ENCODE measurements at places on chromosomes 6 and 20.
A peak's percentile ranks its signal among the peaks of the same experiment; 100 is the strongest.

GRCh38 chr6:138426500-138427123 lies 22.6 kb downstream of the HEBP2 start:
- no peak for DNase-seq

DNA sequence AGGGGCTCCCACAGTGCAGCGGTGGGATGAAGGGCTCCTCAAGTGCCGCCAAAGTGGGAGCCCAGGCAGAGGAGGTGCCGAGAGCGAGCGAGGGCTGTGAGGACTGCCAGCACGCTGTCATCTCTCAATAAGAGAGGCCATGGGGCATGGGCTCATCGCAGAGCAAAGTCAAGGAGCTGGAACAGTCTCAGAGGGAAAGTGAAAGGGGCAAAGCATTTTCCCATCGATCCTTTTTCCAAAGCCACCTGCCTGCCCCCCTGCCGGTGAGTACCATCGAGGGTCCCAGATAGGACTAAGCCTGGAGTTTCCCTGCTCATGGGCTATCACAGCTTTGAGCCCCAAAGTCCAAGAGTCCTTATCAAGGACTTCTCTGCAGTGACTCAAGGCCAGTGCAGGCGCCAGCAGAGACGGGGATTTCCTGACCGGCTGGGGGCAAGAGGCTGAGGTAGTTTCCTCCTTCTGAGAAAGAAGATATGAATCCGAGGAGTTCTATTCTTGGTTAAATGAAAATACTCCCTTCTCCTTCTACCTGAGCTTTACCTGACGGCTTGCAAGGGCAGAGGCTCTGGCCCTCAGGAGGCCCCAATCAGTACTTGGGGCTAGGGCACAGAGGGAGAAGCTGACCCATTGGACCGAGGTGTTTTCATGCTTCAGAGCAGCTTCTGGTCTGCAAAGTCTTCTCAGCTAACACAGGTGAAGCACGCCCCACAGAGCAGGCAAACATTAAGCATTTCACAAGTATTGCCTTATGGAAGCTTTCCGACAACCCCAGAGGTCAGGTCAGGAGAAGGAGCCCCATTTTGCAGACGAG lies 22.6 kb downstream of the ETV7 start:
- no peak for DNase-seq

GRCh38 chr20:542777-543368 lies 717 bp downstream of the CSNK2A1 start:
- DNase-seq, result peak; percentile 14

GRCh38 chr6:79238919-79239318 lies 4.4 kb upstream of the HMGN3 start:
- no peak for DNase-seq

- DNase-seq, result peak; percentile 14
These were observed 39.8 kb downstream of the HIVEP1 start for GRCh38 chr6:12051861-12052368.

GRCh38 chr6:156949376-156949775 lies 172.2 kb downstream of the ARID1B start:
- DNase-seq, result no peak

DNA sequence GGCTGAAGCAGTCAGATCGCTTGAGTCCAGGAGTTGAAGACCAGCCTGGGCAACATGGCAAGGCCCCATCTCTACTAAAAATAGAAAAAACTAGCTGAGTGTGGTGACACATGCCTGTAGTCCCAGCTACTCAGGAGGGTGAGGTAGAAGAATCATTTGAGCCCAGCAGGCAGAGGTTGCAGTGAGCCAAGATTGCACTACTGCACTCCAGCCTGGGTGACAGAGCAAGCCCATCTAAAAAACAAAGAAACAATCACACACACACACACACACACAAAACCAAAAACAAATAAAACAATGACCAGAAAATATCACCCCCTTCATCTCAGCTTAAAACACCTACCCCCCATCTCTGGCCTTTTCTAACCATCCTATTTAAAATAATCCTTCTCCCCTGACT lies 68.0 kb downstream of the BTBD9 start:
- no peak for DNase-seq

GRCh38 chr20:12225898-12226297 lies 308.2 kb downstream of the BTBD3 start:
- no peak for DNase-seq

- no peak for DNase-seq
These were observed 1.2 kb downstream of the PLAGL1 start for GRCh38 chr6:144006736-144007477.

DNA sequence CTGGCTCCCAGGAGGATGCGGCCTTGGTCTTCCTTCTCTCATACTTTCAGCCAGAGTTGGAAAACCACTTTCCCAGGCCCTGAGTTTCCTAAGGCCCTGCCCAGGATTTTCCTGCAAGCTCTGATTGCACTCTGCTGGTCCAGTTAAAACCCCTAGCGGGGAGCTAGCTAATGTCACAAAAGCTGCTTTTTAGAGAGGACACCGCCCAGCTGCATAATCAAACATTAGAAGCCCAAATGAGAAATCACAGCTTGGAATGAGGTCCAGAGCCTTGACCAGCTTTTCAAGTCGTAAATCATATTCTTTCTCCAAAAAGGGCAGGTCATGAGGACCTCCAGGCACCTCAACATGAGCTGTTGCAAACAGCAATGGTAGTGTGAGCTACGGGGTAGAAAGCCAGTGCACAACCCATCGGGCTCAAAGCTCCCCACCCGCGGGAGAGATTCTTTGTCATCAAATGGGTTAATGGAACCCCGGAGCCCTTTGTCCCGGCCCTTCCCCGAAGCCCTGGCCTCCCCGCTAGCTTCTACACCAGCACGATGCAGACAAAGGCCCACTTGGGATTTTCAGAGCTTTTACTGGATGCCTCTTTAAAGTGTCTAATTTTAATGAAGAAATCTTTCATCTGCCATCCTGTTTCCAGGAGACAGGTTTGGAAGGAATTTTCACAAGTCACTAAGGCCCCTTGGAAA lies 134.0 kb downstream of the SCML4 start:
- no peak for DNase-seq

DNA sequence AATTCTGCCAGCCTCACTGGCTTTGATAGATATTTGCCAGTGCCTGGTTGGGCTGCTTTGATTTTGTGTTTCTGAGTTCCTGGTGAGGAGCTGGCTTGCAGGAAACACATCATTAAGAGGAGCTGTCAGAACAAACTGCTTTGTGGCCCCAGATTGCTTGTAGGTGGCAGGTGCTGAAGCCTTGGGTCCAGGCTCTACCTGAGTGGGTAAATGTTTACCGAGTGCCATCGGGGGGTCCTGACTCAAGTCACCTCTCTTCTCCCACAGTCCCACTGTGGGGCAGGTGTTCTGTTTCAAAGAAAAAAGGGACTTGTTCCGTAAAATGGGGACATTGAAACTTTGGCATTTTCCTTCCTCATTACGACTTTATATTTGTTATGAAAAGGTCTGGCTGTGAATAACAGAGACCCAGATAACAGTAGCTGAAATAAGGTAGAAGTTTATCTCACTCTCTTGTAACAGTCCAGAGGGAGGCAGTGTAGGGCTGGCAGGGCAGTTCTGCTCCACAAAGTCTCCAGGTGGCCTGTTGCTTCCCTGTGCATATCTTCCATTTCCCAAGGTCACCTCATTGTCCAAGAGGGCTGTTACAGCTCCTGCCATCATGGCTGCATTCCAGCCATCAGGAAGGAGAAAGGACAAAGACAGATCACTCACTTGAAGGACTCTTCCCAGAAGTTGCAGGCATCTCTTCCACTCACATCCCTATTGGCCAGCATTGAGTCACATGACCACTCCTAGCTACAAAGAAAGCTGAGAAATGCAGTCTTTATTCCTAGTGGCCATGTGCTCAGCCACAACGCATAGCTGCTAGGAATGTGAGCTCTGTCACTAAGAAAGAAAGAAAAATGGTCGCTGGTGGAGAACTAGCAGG lies 149.9 kb upstream of the KCNG1 start:
- no peak for DNase-seq

GRCh38 chr6:81003156-81003555 lies 749.3 kb downstream of the TENT5A start:
- no peak for DNase-seq

- DNase-seq, result peak; percentile 52
These were observed 39.2 kb downstream of the ZMYND8 start for GRCh38 chr20:47317127-47317895.

All from stimulated activated CD4-positive, alpha-beta T cell treated with anti-CD3 and anti-CD28 coated beads, Interleukin-15, amount 100 ng/mL, for 1 hour (primary cell).